Activated naive CD8-positive, alpha-beta T cell treated with anti-CD3 and anti-CD28 coated beads for 36 hours (primary cell): ENCODE measurements at places on chromosomes 12 and 14.
A peak's percentile ranks its signal among the peaks of the same experiment; 100 is the strongest.

DNA sequence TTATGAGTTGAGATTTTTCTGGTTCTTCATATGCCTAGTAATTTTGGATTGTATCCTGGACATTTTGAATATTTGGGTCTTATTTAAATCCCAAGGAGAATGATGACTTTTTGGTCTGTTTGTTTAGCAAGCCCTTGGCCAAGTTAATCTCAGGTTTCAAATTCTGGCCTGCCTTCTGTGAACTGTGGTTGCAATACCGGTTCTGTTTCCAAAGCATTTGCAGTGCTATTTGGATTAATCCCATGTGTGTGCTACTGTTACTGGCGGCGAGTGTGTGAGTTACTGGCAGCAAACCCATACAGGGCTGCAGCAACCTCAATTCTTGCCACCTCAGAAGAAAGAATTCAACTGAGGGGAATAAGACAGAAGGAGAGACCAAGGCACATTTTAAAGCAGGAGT is 51.1 kb downstream of the TMEM260 start:
- DNase-seq: no peak

GRCh38 chr14:105169776-105170655 is 1.4 kb upstream of the JAG2 start:
- no peak for DNase-seq

- DNase-seq: no peak
Measured at GRCh38 chr14:57182760-57183503, 85.8 kb downstream of the EXOC5 start.

DNA sequence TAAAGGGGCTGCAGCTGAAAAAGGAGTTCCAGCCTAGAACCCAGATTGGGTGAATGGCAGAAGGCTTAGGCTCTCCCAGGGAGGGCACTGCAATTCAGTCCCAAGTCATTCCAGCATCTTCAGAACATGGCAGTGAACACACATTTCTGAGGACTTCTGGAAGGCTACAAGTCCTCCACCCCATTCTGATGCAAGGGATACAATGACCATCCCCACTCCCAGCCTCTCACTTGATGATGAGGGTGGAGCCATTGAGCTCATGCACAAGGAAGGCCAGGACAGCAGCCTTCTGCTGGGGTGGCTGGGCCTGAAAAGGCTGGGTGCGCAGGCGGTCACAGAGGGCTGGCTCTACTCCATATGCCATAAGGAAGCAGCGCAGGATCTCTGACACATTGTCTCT is 25.8 kb downstream of the BAZ2A start:
- DNase-seq: no peak

GRCh38 chr12:75748136-75748535 is 236.7 kb upstream of the KRR1 start:
- no peak for DNase-seq

GRCh38 chr12:81095501-81096232 is 17.8 kb downstream of the ACSS3 start:
- DNase-seq: no peak

DNA sequence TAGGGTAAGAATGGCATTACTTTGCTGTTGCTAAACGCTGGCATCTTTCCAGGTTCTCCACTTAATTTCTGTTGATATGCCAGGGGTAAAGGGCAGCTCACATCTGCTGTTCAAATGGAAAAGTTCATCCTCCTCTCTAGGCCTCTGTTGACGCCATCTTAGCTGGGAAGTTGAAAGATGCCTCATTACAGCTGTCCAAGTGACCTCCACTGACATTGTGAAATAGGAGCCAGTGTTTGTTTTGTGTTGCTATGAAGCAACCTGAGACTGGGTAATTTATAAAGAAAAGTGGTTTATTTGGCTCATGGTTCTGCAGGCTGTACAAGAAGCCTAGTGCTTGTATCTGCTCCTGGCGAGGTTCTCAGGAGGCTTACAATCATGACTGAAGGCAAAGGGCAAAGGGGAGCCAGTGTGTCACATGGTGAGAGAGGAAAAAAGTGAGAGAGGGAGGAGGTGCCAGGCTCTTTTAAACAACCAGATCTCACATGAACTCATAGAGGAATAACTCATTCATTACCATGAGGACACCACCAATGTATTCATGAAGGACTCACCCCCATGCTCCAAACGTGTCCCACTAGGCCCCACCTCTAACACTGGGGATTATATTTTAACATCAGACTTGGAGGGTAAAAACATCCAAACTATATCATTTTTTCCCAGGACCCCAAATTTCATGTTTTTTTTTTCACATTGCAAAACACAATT is 3.2 kb upstream of the ADAM21 start:
- no peak for DNase-seq

DNA sequence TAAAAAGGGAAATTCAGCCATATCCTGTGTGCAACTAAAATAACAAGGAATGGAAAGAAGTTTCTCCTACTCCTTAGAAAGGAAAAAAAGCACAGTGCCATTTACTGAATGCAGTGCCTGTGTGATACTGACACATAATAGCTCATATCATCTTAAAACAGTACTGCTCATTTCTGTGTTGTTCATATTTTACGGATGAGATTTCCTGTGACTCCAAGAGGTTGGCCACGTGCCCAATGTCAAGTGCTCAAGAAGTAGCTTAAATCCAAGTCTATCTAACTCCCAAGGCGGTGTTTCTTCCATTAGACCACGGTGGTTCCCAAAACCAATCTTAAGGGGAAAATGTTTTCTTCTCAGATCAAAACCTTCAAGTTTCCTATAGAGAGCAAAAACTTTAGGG is 20.0 kb downstream of the MAP3K9 start:
- DNase-seq: no peak

DNA sequence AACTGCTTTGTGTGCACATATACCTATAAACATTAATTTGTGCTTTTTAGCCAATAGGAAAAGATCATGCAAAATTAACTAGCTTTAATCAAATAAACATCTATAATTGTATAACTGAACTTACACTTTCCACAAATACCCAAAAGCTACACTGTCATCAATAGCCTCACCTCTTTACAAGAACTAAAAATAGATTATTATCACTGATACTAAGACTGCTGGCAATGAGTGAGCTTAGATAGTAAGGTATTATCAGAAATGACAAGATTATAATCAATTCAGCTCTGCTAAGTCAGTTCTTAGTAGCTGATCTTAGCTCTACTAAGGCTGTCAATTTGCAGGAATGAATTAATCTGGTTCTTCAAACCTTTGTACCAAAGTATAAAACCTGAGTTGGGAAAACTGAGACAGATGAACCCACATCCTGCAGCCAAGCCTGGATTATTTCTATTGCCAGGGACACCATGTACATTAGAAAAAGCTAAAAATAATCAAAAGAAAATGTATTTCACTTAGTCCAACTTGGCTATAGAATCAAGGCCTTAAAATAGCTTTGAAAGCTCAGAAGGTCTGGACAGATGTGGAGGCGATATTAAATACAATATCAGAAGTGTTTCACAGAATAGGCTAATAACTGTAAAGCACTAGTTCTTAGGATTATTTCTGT is 5.2 kb downstream of the FKBP3 start:
- DNase-seq: no peak

- DNase-seq: no peak
Measured at GRCh38 chr14:29741909-29742401, 185.7 kb downstream of the PRKD1 start.

DNA sequence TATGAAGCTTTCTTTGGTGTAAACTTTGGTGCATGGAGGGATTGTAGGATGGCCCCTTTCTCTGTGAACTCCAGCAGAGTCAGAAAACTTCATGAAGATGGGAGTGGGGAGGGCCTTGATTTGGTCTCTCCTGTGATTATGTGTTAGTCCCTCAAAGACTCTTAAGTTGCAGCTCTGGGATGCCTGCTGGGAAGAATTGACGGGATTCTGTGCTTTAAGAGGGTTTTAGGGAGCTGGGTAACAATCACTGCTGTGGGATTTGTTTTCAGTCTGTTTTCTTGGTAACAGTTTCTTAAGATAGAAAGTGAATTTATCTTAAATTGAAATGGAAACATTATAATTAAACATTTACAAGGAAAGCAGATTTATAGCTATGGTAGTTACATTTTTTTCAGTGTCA is 378.1 kb downstream of the AACS start:
- no peak for DNase-seq

GRCh38 chr12:42182394-42182793 is 37.7 kb upstream of the GXYLT1 start:
- no peak for DNase-seq

GRCh38 chr12:70080566-70080965 is 162.7 kb upstream of the CNOT2 start:
- no peak for DNase-seq

- peak; percentile 26 for DNase-seq
Measured at GRCh38 chr12:101939856-101940265, 62.5 kb downstream of the DRAM1 start.

DNA sequence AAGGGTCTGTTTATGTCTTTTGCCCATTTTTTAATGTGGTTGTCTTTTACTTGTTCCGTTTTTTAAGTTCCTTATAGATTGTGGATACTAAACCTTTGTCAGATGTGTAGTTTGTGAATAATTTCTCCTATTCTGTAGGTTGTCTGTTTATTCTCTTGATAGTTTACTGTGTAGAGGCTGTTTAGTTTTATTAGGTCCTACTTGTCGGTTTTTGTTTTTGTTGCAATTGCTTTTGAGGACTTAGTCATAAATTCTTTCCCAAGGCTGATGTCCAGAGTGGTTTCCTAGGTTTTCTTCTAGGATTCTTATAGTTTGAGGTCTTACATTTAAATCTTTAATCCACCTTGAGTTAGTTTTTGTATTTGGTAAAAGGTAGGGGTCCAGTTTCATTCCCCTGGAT is 33.9 kb downstream of the SLC39A9 start:
- DNase-seq: no peak

- DNase-seq: no peak
Measured at GRCh38 chr12:62776997-62777396, 158.0 kb downstream of the PPM1H start.

- peak; percentile 25 for DNase-seq
Measured at GRCh38 chr12:31928246-31929026, 30.8 kb upstream of the RESF1 start.

DNA sequence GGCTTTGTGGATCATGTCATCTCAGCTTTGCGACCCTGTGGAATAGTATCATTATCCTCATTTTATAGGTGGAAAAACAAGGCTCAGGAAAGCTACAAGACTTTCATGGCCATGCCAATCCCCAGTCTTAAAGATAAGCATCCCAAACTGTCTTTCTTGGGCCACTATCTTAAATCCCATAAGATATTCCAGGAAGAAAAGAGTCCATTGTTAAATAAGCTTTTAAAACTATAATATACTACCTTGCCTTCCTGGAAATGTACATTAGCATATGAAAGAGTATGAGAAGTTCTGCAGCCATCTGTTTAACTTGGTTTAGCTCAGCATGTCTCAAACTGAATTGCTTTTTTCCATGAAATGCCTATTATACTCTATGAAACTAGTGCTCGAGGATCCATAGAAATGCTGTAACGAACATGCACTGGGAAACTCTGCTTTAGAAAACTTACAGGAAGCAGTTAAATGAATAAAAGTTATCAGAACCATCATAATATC is 77.1 kb downstream of the B4GALNT3 start:
- no peak for DNase-seq

- DNase-seq: no peak
Measured at GRCh38 chr12:67794161-67794560, 145.6 kb downstream of the DYRK2 start.

DNA sequence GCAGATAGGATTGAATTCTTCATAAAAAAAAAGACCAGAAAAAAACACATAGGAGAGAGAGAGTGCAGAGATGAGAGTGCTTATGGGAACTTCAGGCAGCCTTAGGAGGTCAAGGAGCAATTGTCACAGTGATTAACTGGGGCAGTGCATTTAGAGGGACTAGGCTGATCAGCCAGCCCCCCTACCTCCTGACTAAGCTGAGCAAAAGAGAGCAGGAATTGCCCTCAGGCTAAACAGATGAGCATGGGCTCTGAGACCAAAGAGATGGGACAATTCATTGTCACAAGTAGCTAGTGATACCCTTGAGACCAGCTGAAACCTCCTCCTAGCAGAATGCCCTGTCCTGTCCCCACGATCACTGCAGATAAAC is 124.0 kb downstream of the BTG1 start:
- no peak for DNase-seq

DNA sequence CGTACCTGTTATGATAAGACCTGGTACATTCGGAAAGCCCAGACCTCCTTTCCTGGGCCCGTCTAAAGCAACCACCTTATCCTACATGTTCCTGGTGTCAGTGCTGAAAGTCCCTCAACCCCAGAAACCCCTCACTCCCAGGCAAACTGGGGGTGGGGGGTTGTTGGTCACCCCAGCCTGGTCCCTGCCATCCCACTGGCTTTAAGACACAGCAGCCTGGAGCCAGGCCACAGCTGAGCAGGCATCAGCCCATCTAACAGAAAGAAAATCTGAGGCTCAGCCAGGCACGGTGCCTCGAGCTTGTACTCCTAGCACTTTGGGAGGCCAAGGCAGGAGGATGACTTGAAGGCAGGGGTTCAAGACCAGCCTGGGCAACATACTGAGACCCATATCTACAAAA is 4.5 kb downstream of the SELPLG start:
- no peak for DNase-seq

GRCh38 chr12:109170324-109170723 is 53.9 kb downstream of the ACACB start:
- no peak for DNase-seq

DNA sequence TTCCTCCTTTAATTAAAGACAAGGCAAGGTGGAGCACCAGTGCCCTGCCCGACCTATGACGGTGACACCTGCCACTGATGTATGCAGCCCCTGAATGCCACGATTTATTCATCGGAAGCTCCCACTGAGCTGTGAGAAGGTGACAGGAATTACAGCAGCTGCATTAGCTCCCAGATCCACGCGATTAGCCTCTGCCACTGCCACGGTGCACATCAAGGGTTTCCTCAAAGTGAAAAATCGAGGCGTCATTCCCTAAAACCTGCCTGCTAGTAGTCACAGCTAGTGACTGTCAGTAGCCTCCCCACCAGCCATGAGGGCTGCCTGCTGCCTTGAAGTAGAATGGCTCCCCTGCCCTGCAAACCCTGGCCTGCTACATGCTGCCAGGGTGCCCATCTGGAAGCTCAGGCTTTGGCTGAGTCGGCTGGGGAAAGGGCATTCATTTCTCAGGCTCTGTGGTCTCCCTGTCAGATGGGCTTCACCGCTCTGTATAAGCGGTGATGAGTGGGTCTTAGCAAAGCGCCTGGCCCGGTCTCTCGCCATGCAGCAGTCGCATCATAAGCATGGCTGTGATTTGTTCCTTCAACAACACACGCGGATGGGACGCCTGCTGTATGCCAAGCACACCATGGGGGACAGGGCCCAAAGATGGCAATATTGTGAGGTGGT is 8.2 kb upstream of the BCL11B start:
- no peak for DNase-seq

GRCh38 chr12:90854136-90854689 is 100.8 kb downstream of the CCER1 start:
- DNase-seq: no peak
